Large intestine (tissue), 12 donors: ENCODE measurements at places on chromosomes 5 and 9.

DNA sequence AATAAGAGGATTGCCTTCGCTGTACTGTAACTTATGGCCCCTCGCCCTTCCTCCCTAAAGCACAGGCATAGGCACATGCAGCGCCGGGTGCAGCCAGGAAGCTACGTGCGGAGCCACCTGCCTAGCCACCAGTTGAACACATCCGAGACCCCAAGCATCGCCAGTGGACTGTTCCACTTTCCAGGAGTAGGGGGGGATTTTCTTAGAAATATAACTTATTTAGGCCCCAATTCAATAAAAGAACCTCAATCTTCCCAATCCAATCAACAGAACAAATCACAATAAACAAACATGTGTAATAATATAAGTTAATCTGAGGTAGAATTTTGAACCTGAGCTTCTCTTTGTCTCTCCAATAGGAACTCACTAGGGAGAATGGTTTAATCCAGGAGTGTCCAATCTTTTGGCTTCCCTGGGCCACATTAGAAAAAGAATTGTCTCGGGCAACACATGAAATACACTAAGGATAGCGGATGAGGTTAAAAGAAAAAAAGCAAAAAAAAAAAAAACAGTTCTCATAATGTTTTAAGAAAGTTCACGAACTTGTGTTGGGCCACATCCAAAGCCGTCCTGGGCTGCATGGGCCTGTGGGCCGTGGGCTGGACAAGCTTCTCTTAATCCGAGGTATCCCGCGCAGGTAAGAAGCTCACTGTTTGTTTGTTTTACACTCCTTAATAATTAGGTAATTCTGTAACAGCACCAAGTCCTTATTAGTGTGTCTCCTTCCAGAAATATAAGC is 22.0 kb upstream of the NIPBL start:
- no peak for DNase-seq

- DNase-seq = no peak
Observed at GRCh38 chr9:95505717-95506427, 10.9 kb downstream of the PTCH1 start.

DNA sequence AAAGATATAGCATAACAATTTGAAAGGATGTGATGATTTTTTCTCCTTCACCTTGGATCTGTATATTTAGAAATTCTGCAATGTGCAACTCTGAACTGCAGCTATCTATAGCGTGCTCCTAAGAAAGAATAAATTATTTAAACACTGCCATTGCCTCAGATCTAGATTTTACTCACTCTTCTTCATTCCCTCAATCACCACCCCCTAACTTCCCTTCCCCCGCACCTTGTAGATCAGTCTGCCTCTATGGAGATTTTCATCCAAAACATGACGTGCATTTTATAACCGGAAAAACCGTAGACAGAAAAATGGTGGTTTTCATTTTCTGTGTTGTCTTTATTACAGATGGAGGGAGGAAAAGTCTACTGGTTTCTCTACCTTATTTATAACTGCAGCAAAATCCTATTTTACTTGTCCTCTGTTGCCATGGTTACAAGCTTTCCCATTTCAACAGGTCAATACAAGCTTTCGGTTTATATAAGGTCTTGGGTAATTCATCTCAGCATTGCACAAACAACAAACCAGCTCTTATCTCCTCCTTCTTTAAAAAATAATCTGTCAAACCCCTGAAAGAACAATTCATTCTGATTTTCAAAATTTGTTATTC is 480.0 kb downstream of the TAF11L14 start:
- DNase-seq = no peak

DNA sequence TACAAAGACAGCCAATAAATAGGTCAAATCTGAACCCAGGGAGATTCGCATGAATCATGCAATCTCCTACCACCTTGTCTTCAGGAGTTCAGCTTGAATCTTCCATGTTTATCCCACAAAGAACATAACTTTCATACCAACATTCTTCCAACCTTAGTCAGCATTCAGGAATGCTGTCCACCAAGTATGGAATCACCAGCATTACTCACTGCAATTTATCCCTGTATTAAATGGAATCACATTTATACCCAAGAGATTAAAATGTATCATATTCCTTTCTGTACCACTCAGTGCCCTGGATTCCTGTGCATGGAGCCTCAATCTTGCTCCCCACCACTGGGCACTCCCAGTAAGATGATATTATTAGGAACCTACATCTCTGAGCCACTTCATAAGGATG is 162.6 kb downstream of the GLIS3 start:
- peak; percentile 48 for DNase-seq

DNA sequence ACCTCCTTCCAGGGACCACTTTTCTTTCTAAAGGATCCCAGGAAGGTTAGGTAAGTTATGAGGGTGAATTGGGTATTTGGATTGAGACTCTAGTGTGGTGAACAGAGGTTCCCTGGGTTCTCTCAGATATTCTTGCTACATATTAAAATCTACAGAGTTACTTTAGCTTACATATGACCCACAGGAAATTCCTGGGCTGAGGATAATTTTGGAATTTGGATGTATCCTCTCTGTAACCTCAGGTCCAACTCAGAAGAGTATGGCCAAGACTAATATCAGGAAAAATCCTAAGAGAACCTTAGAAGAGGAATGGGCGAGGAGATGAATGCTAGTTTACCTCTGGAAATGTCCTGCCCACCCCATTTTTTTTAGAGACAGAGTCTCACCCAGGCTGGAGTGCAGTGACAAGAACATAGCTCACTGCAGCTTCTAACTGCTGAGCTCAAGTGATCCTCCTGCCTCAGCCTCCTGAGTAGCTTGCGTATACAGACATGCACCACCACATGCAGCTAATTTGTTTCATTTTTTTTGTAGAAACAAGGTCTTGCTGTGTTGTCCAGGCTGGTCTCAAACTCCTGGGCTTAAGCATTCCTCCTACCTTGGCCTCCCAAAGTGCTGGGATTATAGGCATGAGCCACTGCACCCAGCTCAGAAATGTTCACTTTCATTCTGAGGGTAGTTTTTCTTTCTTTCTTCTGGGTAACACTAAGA is 196.4 kb downstream of the ARHGEF28 start:
- DNase-seq = no peak

GRCh38 chr5:88732181-88732633 is 150.8 kb downstream of the MEF2C start:
- DNase-seq = no peak

- DNase-seq = no peak
Observed at GRCh38 chr5:96657068-96657467, 5.1 kb upstream of the CAST start.

DNA sequence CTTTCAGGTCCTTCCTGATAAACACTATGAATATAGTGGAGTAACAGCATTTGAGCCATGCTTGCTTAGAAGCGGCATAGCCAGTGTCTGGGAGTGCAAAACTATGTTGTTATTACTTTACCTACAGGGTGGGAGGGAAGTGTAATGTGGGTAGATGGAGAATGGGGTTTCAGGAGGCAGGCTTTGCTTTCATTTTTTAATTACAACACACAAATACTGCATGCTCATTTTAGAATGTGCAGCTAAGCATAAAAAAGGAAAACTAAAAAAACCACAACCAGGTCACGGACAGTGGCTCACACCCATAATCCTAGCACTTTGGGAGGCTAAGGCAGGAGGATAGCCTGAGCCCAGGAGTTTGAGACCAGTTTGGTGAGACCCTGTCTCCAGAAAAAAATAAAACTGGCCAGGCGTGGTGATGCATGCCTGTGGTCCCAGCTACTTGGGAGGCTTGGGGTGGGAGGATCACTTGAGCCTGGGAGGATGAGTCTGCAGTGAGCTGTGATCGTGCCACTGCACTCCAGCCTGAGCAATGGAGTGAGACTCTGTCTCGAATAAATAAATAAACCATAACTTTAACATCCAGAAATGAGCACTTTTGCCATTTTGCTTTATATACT is 20.2 kb downstream of the HAVCR1 start:
- DNase-seq = no peak

DNA sequence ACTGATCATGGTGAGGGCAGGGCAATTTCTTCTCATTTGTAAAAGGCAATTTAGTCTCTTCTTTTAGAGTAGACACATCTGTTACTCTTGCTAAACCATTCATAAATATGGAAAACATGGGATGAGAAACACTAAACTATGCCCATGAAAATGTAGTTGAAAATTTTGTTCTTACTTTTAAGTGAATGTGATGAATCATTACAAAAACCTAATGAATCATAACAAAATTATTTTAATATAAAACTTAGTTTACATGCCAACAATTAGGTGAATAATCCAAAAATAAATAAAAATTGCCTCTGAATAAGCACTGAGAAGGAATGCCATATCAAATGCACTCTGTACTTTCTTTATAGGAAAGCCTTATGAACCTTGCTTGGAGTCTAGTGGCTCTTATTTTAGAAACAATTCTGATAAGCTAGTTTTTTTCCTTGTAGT is 297.7 kb upstream of the EFNA5 start:
- DNase-seq = no peak

DNA sequence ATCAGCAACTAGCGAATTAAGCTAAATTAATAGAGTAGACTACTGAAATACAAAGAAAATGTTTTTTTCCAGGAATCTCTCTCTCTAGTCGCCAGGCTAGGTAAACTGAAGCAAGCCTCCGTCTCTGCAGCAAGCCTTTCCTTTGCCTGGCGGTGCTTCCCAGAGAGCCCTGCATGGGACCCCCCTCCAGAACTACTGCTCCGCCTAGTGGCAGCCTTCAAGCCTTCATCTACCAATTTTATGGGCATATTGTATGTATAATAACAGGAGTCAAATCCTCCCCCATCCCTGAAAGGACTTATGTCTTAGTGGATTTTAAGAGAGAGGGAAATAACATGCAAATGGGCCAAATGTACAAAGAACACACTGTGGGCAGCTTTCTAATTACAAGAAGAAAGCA is 241.9 kb downstream of the SAXO1 start:
- DNase-seq = peak; percentile 9

DNA sequence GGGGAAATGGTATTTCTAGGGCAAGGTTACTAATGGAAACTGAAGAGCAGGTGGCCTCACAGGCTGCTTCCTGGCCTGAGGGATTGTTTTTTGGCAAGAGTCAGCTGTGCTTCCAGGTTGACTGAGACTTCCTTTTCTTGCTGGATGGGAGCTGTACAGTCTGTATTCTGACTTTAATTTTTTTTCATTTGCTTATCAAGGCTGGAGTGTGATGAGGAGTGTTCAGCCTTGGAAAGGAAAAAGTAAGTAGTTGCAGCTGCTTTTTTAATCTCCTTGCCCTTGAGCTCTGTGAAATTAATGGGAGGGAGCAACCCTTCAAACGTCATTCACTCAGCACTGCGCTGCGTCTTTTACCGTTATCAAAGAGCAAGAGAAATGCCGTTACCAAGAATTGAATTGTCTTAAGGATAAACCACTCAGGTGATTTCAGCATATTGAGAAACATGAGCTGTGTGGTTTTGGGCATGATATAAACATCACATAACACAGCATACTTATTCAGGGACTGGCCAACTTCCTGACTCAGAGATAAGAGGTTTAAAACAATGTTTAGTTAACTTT is 47.6 kb downstream of the AQP7 start:
- DNase-seq = no peak

DNA sequence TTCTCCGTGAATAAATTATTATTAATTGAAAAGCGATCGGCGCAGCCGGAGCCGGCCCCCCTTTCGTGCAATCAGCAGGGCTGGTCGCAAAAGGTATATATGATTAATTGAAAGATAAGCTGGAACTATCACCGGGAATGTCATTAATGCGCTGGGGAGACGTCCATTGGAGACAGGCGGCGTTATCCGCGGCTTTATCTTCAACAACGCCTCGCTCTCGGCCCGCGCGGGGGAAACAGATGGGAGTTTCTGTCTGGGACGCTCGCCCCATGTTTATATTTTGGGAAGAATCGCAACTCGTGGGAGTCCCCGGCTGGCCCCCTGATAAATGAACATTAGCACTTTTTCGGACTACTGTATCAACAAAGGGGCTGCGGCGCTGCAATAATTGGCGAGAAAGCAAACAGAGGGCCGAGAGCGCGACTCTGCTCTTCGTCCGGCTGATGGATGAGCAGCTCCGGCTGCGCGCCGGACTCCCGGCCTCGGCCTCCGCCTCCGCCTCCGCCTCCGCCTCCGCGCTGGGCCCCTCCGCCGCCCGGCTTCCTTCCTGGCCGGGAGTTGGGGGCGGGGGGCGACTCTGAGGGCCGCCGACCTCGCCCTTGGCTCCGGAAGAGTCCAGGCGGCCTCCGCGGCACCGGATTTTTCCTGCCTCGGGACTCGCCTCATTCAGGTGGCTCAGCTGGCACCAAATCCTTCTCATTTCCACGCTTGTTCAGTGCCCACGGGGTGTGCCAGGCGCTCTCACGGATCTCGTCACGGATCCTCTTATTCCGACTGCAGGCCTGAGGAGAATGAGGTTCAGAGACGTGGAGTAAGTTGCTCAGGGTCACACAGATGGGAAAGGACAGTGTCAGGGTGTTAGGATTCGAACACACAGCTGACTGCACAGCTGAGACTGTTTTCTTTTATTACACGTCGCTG is 3.6 kb upstream of the NKX2-5 start:
- peak; percentile 17 for DNase-seq

DNA sequence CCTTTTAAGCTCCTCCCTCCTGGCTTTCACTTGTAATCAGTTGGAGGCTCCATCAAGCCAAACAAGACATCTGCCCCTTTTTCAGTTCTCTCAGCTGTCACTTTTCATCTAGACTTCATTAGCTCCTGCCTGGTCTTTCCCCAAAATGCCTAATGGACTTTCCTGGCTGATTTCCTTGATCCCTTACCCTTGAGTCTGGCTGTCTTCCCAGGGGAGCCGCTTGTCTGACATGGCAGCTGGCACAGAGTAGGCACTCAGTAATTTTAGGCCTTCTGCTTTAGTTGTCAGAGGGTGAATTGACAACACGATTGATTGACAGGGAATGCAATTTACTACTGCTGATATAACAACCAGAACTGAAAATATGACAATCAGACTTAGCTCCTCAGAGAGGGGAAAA is 2.1 kb downstream of the C9orf153 start:
- DNase-seq = no peak

DNA sequence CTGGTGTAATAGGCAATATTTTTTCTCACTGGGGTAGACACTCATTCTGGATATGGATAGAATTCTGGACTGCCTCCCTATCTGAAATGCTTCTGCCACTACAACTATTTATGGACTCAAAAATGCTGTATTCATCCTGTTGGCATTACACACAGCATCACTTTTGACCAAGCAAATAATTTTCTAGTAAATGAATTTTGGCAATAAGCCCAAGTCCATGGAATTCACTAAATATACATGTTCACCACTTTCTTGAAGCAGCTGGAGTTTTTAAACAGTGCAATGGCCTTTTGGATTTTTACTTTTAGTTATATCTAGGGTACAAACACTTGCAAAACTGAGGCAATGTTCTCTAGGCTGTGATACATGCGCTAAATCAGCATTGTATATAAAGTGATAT is 724.9 kb upstream of the EDIL3 start:
- no peak for DNase-seq

DNA sequence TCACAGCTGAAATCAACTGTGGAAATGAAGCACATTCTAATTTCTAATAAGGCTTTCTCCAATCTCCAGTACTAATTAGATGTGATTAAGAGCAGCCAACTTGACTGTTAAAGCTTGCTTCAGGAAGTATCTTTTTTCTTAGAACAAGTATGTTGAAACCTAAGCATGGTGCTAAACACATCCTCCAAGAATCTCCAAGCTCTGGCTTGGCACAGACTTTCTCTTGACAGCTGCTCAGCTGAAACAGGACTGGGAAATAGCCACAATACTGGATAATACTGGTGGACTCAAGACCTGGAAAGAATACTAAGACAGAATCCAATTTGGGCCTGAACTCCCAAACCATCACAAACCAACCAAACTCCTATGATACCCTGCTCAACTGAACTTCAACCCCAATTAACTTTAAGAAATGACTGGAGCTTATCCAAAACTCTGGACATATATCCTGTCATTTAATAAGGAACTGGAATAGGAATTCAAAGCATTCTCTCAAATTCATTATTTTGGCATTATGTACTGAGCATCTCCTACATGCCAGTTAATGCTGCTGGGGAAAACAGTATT is 16.2 kb downstream of the PRKAA1 start:
- DNase-seq = peak; percentile 12
